ENCODE measurements at places on chromosomes 11 and 22.

DNA sequence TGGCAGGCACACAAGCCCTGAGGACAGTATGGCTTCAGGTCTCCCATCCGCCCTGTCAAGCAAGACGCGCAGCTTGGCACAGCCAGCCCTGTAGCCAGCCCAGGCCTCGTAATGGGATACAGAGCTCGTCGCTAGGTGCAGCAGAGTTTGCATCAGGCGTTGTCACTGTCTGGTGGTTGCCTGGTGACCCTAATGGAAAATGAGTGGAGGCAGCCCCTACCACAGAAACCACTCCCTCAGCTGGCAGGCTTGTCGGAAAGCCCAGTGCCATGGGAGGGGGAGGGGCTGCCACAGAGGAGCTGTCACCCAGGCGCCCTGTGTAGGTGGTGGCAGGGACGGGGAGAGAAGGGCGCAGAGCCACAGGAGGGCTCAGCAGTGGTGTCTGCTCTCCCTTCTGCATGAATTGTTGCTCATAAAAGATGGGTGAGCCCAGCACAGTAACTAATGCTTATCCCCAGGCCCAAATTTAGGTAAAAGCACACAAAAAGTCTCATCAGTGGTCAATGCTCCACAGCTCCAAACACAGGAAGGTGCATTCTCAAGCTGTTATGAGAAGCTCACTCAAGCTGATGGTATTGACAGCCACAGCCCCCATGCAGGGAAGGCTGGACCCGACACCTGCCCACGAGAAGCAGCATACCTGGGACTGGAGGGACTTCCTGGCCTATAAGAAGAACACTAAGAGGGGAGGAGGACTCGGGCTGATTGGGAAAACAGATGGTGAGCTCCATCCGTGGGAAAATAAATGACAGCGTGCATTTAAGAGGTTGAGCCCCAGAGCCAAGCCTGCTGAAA, 164.6 kb downstream of the ETS1 start:
- no peak for DNase-seq

DNA sequence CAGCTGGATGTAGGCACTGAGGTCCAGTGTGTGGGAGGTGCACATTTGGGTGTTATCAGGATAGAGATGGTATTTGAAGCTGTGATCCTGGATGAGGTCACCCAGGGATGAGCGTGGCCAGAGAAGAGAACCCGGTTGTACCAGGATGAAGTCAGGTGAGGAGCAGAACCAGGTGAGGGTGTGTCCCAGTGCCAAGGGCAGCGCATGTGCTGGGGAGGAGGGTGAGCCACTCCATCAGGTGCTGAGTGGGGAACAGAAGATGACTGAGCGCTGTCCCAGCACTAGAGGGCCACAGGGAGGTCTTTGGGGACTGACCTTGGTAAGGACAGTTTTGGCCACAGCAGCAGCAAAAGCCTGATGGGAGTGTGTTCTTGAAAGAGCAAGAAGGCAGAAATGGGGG, 2.7 kb downstream of the ARL2 start:
- no peak for DNase-seq

GRCh38 chr11:117412653-117413275, 85.1 kb downstream of the CEP164 start:
- no peak for DNase-seq

DNA sequence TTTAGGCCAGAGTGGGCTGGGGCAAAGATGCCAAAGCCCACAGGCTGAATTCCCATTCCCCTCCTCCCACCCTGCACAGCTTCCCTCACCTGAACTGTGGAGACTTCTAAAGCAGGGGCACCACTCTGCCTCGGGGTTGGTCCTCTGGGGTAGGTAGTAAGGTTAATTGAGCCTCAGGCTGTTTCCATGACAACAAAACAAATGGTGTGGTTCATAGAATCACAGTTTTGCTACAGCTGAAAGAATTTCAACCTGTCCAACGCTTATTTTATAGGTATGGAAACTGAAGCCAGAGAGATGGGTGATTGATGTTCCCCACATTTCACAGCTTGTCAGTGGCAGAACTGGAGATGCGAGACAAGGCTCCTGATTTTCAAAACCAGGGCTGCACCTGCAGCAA, 109.5 kb downstream of the SNX19 start:
- DNase-seq, result no peak

DNA sequence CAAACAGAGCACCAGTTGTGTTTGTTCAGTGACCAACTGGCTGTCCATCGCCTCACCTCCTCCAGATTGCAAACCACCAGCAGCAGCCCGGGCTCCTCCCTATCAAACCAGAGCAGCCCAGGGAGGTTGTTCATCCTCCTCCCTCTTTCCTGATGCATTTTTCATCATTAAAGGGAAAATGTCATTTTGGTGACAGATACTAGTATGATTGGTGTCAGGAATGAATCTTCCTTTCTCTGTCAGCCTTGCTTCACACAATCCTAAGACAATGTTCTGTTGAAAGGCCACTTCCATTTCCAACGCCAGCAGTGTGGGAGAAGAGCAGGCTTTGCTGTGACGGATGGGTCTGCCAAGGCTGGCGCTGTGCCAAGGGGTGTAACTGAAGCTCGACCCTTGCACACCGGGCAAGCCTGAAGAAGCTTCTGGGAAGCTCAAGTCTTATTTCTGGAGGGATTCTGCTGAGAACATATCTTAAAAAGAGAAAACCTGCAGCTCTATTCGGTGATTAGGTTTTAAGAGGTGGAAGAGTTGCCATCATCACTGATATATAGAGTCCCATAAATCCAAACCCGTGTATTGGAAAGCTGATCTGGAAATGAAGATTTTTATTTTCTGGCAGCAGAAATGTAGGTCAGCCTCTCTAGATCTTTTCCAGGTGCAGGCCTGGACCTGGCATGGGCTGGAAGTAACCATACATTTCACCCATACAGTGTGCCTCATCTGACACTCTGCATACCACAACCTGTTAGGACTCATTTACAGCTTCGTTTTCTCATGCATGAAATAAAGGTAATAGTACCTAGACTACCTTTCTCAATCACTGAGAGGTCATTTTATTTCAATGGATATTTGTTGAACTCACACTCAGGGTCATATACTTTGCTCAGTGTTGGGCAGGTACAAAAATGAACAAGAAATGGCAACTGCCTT, 524.5 kb downstream of the NTM start:
- DNase-seq, result no peak

DNA sequence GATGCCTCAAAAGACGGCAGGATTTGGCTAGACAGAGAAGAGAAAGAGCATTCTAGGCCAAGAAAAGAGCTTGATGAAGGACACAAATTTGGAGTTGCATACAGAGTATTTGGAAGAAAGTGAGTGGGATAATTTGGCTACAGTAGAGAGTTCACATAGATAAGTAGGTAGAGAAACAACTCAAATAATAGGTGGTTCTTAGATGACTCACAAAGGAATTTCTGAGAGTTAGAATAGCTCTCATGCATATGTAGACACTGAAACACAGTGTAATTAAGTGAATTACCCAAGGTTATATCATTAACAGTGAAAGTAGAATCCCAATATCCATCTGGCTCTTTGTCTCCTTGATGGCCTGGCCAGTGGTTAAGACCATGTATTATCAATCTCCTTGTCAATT, 228.6 kb upstream of the DDI1 start:
- DNase-seq, result no peak

GRCh38 chr22:48262596-48263430, 1500.4 kb downstream of the TBC1D22A start:
- DNase-seq, result no peak

DNA sequence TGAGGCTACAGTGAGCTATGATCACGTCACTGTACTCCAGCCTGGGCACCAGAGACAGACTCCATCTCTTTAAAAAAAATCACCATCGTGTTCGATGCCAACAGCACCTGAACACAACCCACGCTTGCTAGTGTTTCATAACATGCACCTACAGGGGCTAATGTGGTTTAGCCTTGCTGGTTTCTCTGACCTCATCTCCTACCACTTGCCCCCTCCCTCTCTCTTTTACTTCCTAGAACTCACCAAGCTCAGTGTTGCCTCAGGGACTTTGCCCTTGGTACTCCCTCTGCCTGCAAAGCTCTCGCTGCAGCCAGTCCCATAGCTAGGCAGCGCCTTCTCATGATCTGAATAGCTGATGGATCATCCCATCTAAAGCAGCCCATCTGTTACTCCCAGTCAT, 99.8 kb downstream of the FBXO7 start:
- DNase-seq, result no peak

GRCh38 chr11:73983741-73984538, 1.3 kb upstream of the UCP2 start:
- DNase-seq, result peak; percentile 33

GRCh38 chr11:95149651-95150364, 60.2 kb downstream of the ENDOD1 start:
- no peak for DNase-seq

GRCh38 chr11:12249590-12250260, 127.6 kb upstream of the PARVA start:
- DNase-seq, result no peak

GRCh38 chr11:87251560-87251959, 213.8 kb downstream of the TMEM135 start:
- no peak for DNase-seq

DNA sequence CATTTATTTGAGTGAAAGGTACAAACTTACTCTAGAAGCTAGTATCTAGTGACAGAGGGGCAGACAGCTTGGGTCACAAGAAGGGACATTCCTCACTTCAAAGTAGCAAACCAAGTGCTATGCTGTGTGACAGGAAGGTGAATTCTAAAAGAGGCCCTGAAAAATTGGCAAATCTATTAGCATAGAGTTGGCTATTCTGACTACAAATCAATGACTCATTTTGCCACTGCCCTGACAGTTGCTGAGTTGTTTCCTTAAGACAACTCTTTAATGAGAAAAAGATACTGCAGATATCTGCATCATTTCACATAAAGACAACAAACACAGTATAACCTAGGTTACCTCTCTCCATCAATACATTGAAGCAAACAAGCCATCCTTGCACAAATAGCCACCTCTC, 524.0 kb upstream of the LRRC4C start:
- no peak for DNase-seq

GRCh38 chr11:99968336-99968735, 718.8 kb upstream of the ARHGAP42 start:
- DNase-seq, result no peak

- no peak for DNase-seq
Observed at GRCh38 chr22:27537501-27537900, 264.1 kb downstream of the MN1 start.

DNA sequence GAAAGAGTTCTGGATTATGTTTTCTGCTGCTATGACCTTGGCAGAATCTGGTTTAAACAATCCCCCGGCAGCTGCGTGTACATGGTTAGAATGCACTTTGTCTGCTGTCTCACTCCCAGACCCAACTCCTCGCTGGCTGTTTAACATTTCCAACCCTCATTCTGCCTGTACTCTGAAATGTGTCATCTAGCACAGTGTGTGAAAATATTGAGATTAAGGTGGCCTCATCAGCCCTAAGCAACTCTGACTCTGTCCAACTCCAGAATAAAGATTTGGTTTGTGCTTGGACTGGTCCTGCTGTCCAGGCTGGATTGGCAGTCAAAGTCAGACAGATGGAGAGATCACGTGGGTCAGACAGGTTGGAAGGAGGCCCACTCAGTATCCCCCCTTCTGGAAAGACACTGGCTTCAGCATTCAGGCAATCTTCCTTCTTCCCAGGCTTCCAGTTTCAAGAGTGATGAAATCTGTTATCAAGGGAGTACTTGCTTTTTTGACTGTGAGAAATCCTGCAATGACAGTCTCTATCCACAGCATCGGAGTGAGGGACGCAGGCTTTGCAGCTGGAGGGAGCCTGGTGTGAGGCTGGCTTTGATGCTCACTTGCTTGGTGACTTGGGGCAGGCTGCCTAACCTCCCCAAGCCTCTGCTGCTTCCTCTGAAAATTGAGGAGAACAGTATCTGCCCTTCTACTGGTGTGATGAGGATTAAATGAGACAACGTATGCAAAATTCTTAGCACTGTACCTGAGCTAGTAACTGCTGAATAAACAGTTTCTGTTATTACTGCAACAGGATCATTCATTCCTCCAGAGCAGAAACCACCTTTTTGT, 29.8 kb downstream of the ABTB2 start:
- no peak for DNase-seq

DNA sequence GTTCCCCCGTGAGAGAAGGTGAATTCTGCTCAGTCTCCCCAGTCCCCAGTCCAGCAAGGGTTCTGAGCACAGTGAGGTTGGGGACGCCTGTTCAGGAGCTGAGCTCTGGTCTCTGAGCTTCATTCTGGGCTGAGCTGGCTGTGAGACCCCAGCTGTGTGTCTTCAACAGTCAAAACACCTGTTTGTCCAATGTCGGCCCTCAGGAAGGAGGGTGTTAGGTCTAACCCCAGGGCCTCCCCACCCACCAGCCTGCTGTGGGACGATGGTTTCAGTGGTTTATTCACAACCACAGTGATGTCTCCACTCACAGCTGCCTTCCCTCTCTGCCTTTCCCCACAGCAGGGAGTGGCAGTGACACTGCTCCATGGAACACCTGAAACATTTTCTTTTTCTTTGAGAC, 1282.9 kb downstream of the TBC1D22A start:
- no peak for DNase-seq

- DNase-seq, result no peak
Observed at GRCh38 chr11:32919338-32919737, 26.7 kb downstream of the QSER1 start.

GRCh38 chr11:111526501-111526900, 11.9 kb downstream of the HOATZ start:
- no peak for DNase-seq

DNA sequence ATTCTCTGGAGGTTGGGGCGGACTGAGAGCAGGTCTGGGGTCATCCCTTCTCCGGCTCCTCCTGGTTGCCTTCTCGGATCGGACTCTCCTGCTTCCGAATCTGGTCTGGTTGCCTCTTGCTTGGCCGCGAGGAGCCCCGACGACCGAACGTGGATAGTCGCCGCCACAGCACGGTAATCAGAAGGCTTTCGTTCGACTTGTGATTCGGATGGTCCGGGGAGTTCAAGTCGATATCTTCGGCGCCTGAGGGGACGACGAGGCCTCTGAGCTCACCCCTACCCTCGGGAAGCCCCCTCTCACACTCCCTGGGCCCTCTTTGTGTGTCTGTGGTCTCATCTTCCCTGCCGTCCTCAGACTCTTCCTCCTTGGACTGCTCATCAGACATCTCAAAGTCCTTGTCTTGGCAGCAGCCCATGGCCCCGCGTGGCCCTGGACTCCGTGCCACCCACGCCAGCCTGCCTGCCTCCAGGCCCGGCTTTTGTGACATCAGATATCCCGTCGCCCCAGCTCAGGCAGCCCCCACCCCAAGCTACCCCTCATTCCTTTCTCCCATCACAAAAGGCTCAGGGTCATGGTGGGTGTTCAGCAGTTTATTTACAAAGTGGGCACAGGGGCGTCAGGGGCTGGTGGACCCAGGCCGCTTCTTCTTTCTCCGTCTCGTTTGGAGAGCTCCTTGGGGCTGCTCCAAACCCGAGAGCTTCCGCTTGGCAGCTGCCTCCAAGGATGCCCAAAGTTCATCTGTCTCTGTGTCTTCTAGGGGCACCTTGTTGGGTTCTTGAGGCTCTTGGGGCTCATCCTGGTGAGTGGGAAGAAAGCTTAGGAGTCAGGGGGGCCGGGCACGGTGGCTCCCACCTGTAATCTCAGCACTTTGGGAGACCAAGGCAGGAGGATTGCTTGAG, at the start of gene TEX54:
TEX54 (minus strand) TSS at position 506 of the 899 bp plus-strand sequence.
- peak; percentile 43 for DNase-seq

- no peak for DNase-seq
Observed at GRCh38 chr11:34855021-34855753, 61.0 kb downstream of the APIP start.
